LoVo (cell line): ENCODE measurements at places on chromosomes 6 and 20.
A peak's percentile ranks its signal among the peaks of the same experiment; 100 is the strongest.

DNA sequence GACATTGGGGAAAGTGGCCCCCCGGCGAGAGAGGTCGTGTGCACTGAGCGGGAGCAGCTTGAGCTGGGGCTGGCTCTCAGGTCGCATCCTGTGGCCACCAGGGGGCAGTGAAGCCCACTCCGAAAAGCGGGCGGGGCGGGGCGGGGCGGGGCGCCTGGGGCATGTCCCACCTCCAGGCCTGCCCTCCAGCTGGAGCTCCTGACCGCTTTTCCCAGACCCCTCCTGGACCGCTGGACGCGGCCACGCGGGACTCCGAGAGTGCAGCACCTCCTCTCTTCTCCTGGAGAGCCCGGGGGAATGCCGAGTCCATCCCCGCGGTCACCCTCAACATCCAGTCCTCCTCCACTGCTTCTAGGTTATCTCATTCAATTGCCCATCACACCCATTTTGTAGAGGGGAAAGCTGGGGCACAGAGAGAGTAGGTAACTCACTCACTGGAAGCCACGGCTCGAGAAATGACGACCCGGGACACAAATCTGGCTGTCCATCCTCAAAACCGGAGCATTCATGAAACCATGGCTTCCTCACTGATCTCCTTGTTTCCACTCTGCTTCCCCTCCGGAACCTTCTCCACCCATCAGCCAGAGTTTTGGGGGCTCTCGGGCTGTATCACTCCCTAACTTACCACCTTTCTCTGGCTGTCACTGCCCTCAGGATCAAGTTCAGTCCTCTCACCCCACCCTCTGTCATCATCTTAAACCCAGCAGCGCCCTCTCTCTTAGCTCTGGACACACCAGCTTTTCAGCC lies 24.1 kb downstream of the COX4I2 start:
- DNase-seq = peak; percentile 67

DNA sequence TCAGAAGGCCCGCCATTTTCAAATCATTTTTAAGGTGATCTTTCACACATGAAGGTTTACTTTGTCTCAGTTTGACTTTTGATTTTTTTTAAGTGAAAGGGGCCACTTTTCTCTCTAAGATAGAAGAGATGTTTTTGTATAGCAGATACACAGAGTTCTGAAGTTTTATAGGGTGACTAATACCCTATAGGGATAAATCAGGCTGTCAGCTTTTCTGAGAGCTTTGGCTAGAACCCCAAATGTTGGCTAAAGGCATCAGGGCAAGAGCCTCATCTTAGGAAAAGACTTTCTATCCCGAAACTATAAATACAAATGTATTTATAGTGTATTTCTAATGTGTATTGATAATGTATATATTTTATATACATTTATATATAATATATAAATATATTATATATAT lies 181.4 kb downstream of the TBX18 start:
- DNase-seq = no peak

DNA sequence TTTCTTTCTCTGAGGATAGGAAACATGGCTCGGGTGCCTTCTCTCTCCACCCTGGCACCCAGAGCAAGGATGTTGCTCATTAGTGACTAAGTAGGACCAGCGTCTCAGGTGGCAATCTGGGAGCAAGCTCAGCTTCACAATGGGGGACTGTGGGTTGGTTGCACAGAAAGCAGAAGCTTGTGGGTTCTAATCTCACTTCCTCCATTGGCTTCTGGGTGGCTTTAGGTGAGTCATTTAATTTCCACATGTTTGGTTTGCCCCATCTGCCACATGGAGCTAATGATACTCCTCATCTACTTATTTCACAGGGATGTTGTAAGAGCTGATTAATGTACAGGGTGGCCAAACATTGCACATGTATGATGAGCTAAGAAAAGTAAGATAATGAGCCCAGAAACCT lies 54.8 kb upstream of the AKIRIN2 start:
- DNase-seq = no peak

DNA sequence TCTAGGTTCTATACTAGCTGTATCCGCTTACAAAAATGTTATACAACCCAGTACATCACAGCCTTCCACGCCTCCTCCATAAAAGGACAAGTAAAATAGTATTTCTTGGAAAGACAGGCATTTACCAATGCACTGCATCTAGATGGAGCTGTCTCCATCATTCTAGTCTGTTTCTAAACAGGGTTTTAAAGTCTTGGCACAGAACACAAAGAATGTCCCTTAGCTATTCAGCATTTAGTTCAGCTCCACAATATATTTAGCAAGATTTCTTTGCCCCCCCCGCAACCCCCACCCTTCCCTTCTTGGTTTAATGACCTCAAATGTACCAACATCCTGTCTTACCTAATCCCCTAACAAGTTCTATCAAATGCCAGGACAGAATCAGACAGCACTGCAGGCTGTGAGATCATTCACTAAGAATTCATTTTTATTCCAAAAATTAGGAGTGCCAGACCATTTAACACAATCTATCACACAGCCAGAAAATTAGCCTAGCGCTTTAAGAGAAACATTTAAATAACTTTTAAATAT lies 198.6 kb downstream of the BACH2 start:
- no peak for DNase-seq

- peak; percentile 15 for DNase-seq
Measured at GRCh38 chr6:96522465-96523009, 931 bp downstream of the UFL1 start.
